ENCODE measurements at places on chromosomes 3 and 15.

- no peak for DNase-seq
Measured at GRCh38 chr15:28002867-28003266, 96.2 kb downstream of the OCA2 start.

- DNase-seq, result no peak
Measured at GRCh38 chr15:78323693-78324092, 16.5 kb upstream of the CRABP1 start.

DNA sequence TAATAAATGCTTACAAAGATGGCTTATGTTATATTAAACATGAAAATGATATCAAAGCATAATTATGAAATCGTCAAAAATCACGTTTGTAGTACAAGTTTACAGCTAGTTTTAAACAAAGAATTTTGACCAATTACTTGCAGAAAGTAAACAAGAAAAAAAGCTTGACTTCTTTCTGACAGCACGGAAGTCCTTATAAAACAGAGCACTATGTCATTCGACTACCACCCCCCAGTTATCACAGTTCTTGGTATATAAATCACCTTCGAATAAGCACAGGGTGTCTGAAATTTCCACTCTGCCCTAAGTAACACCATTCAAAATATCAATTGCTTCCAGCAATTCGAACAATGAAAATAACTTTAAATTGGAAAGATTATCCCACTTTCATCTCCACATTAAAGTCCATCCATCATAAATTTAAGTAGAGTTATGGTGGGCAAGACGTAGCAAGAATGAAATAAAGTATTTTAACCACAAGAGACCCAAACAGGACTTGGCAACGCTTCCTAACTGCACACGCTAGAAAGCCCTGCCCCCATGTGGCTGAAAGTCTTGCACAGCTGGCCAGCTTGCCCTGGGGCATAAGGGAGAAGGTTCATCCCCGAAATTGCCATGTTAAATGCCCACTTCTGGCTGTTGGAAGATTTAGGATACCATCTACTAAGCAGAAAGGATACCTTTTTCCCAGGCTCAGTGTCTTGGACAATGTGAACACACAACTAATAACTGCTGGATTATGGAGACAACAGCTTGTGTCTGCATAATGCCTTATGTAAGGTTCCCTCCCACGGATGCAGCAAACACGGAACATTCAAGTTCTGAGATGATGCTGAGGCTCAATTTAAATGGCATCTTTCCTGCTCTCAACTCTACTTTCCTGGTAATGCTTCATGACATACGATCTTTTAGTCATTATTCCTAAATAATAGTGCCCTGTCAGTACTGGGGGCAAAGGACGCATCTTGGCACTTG lies 116.4 kb upstream of the TJP1 start:
- no peak for DNase-seq

GRCh38 chr15:33142708-33143107 lies 51.8 kb downstream of the FMN1 start:
- no peak for DNase-seq

GRCh38 chr3:15631426-15632211 lies 30.1 kb downstream of the BTD start:
- DNase-seq, result no peak

GRCh38 chr3:127003601-127004280 lies 20.8 kb downstream of the PLXNA1 start:
- DNase-seq, result no peak

GRCh38 chr3:65830948-65831732 lies 207.6 kb downstream of the MAGI1 start:
- no peak for DNase-seq

GRCh38 chr3:23111797-23112196 lies 91.3 kb upstream of the UBE2E2 start:
- no peak for DNase-seq

- no peak for DNase-seq
Measured at GRCh38 chr3:136249091-136249490, 1.0 kb upstream of the PCCB start.

- no peak for DNase-seq
Measured at GRCh38 chr15:48544778-48545177, 100.7 kb downstream of the FBN1 start.

GRCh38 chr15:93180128-93180527 lies 91.1 kb upstream of the RGMA start:
- DNase-seq, result no peak

GRCh38 chr15:48989170-48989569 lies 25.5 kb upstream of the SHC4 start:
- DNase-seq, result no peak

- DNase-seq, result no peak
Measured at GRCh38 chr3:169264711-169265110, 398.8 kb downstream of the MECOM start.

DNA sequence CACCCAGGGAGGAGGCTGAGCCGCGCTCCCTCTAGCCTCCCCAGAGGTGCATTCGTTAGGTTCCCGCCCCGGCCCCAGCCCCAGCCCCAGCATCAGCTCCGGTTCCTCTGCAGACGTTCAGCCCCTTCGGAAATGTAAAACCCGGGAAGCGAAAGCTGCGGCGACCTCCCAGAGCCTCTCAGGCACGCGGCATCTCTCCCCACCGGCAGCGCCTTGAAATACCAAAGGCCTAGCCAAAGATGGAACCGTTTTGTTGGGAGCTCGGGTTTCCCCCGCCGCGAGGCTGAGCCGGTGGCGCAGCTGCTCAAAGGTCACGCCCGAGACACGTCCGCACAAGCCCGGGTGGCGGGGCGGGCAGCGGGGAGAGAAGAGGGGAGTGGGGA lies 77.8 kb upstream of the HES1 start:
- no peak for DNase-seq

- DNase-seq, result no peak
Measured at GRCh38 chr15:86876387-86876944, 796.8 kb downstream of the AGBL1 start.

DNA sequence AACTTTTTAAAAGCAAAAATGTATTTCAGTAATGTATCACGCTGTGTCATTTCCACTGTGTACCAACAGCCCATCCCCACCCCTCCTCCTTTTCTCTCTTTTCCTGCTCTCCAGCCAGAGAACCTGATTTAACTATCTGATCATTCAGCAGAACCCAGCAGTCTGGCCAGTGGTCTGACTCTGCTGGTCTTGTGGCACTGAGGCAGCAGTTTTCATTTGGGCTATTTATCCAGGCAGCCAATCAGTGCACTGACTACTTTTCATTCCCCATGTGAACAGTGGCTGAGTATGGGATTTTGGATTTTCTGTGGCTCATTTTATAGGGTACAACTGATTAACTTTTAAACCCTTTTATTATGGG lies 56.3 kb downstream of the GPR171 start:
- DNase-seq, result no peak

- DNase-seq, result no peak
Measured at GRCh38 chr3:37674111-37674510, 187.6 kb upstream of the CTDSPL start.

GRCh38 chr3:17747890-17748247 lies 5.4 kb upstream of the TBC1D5 start:
- no peak for DNase-seq

DNA sequence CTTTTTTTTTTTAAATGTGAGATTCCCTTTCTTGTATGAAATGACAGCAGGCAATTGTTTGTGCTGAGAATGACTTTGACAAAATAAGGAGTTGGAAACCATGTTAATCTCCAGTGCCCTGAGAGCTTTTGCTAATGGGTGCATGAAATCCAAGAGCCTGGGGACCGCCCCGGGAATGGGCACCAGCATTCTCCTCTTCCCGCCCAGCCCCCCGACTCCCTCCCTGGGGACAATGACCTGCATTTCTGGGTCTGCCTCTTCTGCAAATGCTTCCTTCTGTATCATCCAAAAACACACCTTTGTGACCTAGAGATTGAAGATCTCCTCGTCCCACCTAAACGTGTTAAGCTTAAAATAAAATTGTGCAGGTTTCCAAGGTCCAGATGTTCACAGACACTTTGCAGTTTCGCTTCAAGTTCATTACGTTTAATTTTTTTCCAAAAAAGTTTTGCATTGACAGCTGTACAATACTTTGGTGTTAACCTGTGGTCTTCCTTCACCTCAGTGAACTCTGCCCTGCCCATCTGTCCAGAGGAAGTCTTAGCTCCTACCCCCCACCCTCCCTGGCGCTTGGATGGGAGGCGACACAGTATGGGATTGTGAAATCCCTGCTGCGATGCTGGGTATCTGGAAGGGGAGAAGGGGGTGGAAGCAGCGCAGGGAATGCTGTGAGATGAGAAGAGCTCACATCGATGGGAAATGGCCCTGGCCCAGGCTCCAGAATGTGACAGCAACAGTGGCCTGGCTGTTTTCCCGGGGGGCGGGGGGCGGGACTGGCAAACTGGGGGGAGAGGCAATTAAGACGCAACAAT lies 50.1 kb downstream of the TLE3 start:
- no peak for DNase-seq

DNA sequence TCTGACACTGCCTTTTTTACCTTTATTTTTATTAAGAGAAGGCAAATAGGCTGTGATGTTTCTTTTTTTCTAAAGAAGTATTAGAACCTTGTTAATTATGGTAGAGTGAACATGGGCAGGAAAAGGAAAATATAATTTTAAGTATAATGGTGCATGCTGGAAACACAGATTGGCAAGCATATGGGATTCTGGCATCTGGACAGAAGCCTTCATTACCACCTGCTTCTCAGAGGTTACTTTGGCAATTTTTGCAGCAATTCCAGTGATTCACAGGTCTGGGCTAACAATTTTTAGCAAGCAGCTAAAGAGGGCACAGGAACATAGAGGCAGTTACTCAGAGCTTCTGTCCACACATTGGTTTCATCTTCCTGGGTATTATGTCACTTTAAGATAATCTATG lies 258.3 kb downstream of the DIPK2A start:
- no peak for DNase-seq

GRCh38 chr3:183108470-183108869 lies 9.2 kb upstream of the MCCC1 start:
- no peak for DNase-seq

- no peak for DNase-seq
Measured at GRCh38 chr3:4006288-4006687, 207.1 kb downstream of the LRRN1 start.

GRCh38 chr3:166810741-166811445 lies 569.2 kb downstream of the ZBBX start:
- no peak for DNase-seq

- no peak for DNase-seq
Measured at GRCh38 chr15:62598217-62598616, 433.1 kb upstream of the C2CD4B start.

DNA sequence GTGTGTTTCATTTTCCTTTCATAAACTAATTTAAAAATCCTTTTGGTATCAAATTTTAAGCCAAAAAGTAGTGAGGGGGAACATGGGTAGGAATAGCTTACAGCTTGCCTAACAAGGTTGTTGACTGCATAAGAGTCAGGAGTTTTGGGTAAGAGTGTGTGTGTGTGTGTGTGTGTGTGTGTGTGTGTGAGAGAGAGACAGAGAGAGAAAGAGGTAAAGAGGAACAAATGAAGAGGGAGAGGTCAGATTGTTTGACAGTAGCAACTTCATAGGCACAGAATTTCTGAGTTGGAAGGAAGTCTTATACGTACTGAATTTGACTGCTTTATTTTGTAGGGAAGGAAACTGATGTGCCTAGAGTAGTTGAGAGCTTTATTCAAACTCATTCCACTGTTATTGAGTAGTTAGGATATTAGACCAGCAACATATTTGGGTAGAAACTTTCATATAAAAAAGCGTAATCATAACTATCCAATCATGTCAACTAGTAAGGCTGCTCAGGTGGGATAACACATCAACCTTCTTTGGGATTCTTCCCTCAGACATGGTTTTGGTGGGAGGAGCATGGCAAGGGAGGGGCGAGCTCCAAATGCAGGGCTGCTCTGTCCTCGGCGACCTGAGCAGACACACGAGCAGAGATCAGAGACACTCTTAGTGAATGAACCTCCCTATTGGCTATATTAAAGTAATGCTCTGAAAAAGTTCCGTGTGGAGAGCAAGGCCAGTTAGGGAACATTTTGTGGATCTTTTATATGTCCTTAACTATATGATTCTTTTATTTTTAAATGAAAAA lies 86.4 kb downstream of the LPP start:
- no peak for DNase-seq

- no peak for DNase-seq
Measured at GRCh38 chr3:156226676-156227420, 106.5 kb downstream of the KCNAB1 start.

GRCh38 chr3:32310336-32310735 lies 71.9 kb downstream of the CMTM8 start:
- DNase-seq, result no peak

DNA sequence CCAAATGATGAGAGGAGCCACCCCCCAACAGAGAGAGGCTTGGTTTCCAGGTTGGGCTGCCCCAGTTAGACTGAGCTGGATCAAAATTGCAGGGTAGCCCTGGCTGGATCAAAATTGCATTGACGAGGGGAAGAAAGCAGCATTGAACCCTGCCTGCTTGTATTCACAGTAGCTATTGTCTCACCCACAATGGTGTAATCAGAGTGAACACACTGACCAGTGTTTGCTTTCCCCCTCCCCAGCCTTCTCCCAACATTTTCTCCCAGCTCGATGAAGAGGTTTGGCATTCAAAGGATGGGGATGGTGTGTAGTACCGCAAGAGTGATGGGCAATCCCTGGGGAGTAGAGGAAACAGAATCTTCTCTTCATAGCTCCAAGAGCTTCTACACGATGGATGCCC lies 223.8 kb downstream of the ADAMTS9 start:
- DNase-seq, result no peak

DNA sequence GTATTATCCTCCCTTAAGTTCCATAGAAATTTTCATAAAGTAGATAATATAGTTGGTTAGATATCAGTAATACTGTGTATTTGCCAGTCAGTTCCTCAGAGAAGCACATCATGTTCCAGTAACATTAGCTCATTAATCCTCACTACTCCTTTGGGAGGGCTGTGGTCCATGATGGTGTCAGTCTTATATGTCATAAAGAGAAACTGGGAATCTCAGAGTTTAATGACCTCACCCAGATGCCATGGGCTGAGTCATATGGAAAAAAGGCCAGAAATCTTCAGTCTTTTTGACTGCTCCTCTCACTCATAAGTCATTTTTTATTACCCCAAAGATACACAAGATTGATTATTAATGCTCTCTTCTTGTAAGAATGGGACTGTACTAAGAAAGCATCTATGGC lies 188.6 kb downstream of the CHL1 start:
- no peak for DNase-seq

- DNase-seq, result no peak
Measured at GRCh38 chr3:164306042-164306441, 772.3 kb downstream of the SI start.

- no peak for DNase-seq
Measured at GRCh38 chr15:90495067-90495466, 34.7 kb upstream of the CRTC3 start.

DNA sequence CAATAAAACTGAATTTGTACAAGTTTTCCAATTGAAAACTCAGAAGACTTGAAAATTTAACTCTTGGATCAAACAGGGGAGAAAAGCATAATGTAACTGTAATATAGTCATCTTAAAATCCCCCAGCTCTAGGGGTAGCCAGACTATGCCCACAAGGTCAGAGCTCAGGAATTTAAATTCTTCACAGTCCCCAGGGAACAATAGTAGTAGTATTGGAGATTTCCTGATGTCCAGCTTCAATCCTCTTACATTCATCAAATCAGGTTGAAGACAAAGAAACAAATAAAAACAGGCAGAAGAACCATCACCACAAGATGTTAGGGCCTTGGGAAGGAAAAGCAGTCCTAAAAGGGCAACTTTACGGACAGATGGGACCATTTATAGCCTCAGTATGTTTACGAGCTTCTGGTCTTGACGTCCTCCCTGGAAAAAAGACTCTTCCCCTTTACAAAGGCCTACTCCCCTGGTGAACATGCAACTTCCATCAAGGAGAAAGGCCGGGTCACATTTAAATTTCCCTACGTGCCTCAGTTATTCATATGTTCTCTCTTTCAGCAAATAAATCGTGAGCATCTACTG lies 96.8 kb downstream of the PLCH1 start:
- DNase-seq, result no peak

GRCh38 chr3:146783446-146783845 lies 178.3 kb upstream of the PLSCR5 start:
- no peak for DNase-seq

Data from activated gamma-delta T cell (primary cell).